ENCODE measurements at places on chromosomes 3 and 15. TPM values are rescaled to one million over a fixed set of nuclear protein-coding genes. Genes with fewer than 3 reads are reported as not detected.

MORC1 gene
- not detected for total RNA-seq

GRCh38 chr3:193945143-193945542 lies 190.8 kb upstream of the HES1 start:
- no peaks in the 10 kb centered on the region for H3K27me3 ChIP-seq
- H3K27ac ChIP-seq = no peak overlapping the region
- no peaks in the 10 kb centered on the region for H3K4me1 ChIP-seq
- H3K4me3 ChIP-seq = no peak overlapping the region
- DNase-seq = no peak

DNA sequence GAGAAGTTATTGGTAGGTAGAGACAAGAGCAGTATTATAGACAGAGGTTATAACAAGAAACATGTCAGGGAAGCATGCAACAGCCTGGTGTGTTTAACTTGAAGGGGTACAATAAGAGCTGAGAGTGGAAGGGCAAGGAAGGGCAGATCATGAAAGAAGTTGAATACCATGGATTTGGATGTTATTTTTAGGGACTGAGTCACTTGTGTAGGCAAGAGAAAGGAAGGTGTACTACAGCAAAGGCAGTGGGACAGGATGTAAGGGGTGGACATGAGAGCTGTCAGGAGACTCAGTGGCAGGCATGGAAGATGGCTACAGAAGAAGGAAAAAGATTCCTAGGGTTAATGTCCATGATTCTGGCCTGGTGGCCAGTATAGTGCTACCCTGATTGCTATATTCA lies 66.4 kb downstream of the TFG start:
- H3K4me1 ChIP-seq = no peaks in the 10 kb centered on the region
- no peaks in the 10 kb centered on the region for H3K27me3 ChIP-seq
- no peak overlapping the region for H3K27ac ChIP-seq
- no peak overlapping the region for H3K4me3 ChIP-seq
- H3K36me3 ChIP-seq = no peaks in the 10 kb centered on the region
- no peak for DNase-seq

FEZF2 gene
- total RNA-seq = not detected

DNA sequence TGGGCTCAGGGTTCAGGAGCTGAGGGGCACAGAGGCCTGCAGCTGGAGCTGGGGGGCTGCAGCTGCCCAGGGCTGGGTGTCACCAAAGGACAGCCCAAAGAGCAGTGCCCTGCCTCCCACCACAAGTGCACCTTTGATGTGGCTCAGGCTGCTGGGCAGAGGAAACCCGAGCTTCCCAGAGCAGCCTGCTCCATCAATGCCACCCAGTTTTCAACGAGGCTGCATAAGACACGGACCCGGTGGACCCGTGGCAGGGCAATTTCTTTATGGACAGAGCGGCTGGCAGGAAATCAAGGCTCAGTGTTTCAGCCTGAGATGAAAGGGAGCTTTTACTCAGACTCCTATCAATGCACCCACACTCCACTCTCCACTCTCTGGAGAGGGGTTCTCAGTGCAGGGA lies 18.7 kb downstream of the SEMA5B start:
- no peaks in the 10 kb centered on the region for H3K36me3 ChIP-seq
- no peaks in the 10 kb centered on the region for H3K27me3 ChIP-seq
- H3K4me1 ChIP-seq = no peaks in the 10 kb centered on the region
- H3K27ac ChIP-seq = no peak overlapping the region
- no peak overlapping the region for H3K4me3 ChIP-seq

SPINK8 gene
- not detected for total RNA-seq

DNA sequence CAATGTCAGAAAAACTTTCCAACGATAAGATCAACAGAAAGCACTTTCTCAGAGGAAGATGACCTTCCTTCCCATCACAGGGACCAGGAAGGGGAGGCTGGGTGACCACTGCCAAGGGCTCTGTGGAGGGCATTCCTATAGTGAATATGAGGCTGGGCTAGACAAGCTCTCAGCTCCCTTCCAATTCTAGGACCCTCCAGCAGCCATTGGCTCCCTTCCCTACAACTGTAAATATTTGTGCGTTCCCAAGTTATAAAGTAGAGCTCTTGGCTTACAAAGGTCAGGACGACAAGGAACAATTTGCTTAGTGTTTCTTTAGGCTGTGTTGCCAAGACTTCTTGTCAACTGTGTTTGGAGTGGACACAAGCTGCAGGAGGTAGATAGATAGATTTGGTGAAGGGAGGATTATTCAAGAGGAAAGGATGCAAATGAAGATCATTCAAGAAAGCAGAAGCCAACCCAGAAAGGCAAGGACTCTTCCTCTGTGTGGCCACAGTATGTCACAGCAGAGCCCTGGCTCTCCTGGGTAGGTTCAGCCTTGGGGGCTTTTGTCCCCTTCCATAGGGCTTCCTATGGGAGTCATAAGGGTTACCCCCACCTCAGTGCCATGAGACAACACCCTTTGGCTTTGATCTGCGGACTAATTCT lies 223.6 kb upstream of the TLE3 start:
- peaks cover 3% of the 10 kb centered on the region for H3K4me1 ChIP-seq
- H3K27ac ChIP-seq = no peak overlapping the region
- no peak overlapping the region for H3K4me3 ChIP-seq
- H3K27me3 ChIP-seq = no peaks in the 10 kb centered on the region
- DNase-seq = no peak
- H3K36me3 ChIP-seq = no peaks in the 10 kb centered on the region

GRCh38 chr3:188979669-188980310 lies 192.0 kb upstream of the TPRG1 start:
- DNase-seq = no peak
- no peak overlapping the region for H3K27ac ChIP-seq
- H3K27me3 ChIP-seq = no peaks in the 10 kb centered on the region
- H3K4me3 ChIP-seq = no peak overlapping the region

ZDHHC3 gene
- total RNA-seq = 32.3 TPM

GRCh38 chr3:187967993-187968392 lies 186.0 kb upstream of the LPP start:
- no peaks in the 10 kb centered on the region for H3K27me3 ChIP-seq
- H3K27ac ChIP-seq = no peak overlapping the region
- H3K4me3 ChIP-seq = no peak overlapping the region
- no peaks in the 10 kb centered on the region for H3K36me3 ChIP-seq
- no peak for DNase-seq

TBC1D23 gene
- total RNA-seq = 11.5 TPM

GRCh38 chr15:71273731-71274447 lies 158.6 kb downstream of the THSD4 start:
- no peak for DNase-seq
- H3K27ac ChIP-seq = no peak overlapping the region
- H3K36me3 ChIP-seq = no peaks in the 10 kb centered on the region
- H3K27me3 ChIP-seq = no peaks in the 10 kb centered on the region
- H3K4me1 ChIP-seq = peaks cover 8% of the 10 kb centered on the region

DNA sequence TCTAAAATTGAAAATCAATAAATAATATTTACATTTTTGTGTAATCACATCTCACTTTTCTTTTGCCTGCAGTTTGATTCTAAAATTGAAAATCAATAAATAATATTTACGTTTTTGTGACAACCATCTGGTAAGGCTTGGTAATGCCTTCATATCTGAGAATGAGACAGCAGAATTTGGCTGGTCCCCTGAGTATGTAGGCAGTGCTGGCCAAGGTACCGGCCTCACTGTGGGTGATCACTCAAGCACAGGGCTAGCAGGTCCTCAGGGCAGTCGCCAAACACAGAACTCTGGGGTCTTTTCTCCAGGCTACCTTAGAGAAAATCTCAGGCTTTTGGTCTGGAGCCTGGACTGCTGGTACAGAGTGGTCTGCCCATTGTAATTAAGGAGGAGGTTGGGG lies 26.2 kb downstream of the RTP3 start:
- H3K4me1 ChIP-seq = no peaks in the 10 kb centered on the region
- no peak overlapping the region for H3K4me3 ChIP-seq
- H3K36me3 ChIP-seq = no peaks in the 10 kb centered on the region
- H3K27me3 ChIP-seq = no peaks in the 10 kb centered on the region
- DNase-seq = no peak

TRPC1 gene
- total RNA-seq = 6.9 TPM

GRCh38 chr15:35874260-35874905 lies 328.4 kb upstream of the DPH6 start:
- no peak for DNase-seq
- no peak overlapping the region for H3K27ac ChIP-seq
- H3K4me1 ChIP-seq = no peaks in the 10 kb centered on the region
- no peaks in the 10 kb centered on the region for H3K36me3 ChIP-seq
- H3K4me3 ChIP-seq = no peak overlapping the region

DNA sequence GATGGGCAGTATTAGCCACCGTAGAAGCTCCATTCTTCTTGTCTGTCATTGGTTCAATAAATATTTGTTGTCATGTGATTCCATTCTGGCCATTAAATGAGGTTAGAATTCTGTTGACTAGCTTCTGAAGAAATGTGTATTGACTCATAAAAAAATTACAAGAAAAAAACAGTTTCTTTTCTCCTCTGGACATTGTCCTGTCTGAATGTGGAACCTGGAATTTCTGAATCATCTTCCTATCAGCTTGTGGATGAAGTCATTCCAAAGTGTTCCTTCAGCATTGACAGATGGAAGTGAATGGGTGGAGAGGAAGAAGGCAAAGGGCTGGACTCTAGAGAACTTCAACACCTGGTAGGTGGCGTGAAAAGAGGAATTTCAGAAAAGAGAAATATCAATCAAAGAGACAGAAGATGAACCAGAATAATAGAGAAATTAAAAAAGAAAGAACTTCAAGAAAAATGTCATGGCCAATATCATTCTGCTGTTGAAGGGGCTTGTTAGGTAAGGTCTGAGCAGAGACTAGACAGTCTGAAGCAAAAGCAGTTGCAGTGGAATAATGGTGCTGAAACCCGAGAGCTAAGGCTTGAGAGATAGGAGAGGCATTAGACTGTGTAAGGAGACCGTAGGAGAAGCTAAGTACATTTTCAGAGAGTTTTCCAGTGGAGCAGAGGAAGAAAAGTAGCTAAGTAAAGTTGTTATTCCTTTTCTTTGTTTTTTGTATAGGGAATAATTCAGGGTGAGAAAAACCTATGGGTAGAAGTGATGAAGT lies 806.6 kb downstream of the SQOR start:
- H3K27ac ChIP-seq = no peak overlapping the region
- H3K4me1 ChIP-seq = no peaks in the 10 kb centered on the region
- H3K4me3 ChIP-seq = no peak overlapping the region
- no peaks in the 10 kb centered on the region for H3K36me3 ChIP-seq
- H3K27me3 ChIP-seq = no peaks in the 10 kb centered on the region

COX5A gene
- total RNA-seq = 61.5 TPM

DNA sequence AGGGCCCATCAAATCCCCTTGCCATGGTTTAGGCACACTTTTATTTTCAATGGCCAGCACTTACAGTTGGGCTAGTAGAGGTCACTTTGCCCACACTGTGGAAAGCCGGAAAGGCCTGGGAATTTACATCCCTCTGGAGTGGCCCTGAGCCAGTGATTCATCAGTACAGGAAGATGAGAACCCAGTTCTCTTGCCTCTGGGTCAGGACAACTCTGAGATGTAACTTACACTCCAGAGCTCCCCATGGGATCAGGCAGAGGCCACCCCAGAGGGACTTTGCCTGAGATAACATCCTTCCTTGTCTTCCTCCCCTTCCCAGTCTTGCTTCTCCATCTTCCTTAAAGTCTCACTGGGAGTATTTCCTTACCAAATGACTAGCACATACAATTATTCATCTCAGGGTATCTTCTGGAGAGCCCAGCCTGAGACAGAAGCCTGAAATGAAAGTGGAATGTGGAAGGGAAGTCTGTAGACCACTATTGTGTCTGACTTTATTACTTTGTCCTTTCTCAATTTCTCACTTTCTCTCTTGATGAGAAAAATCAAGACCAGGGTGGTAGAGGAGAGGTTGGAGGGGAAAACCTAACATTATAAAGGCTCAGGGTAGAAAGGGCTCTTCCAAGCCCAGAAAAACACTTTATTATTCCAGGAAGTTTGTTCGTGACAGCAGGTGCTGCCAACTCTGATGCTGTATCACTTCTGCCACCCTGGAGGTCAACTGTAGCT lies 220.8 kb downstream of the ZNF621 start:
- no peaks in the 10 kb centered on the region for H3K36me3 ChIP-seq
- H3K4me1 ChIP-seq = no peaks in the 10 kb centered on the region
- H3K4me3 ChIP-seq = no peak overlapping the region
- no peak for DNase-seq

CCDC39 gene
- 0.26 TPM for total RNA-seq

GRCh38 chr3:50120364-50121071 lies 31.8 kb downstream of the RBM5 start:
- no peak overlapping the region for H3K27ac ChIP-seq
- H3K4me3 ChIP-seq = no peak overlapping the region
- no peak for DNase-seq
- no peaks in the 10 kb centered on the region for H3K27me3 ChIP-seq

H1-8 gene
- not detected for total RNA-seq

LRRIQ4 gene
- not detected for total RNA-seq

- no peak for DNase-seq
- no peaks in the 10 kb centered on the region for H3K27me3 ChIP-seq
Observed at GRCh38 chr15:81880314-81880713, 165.5 kb downstream of the MEX3B start.

GORASP1 gene
- total RNA-seq = 38.4 TPM

DNA sequence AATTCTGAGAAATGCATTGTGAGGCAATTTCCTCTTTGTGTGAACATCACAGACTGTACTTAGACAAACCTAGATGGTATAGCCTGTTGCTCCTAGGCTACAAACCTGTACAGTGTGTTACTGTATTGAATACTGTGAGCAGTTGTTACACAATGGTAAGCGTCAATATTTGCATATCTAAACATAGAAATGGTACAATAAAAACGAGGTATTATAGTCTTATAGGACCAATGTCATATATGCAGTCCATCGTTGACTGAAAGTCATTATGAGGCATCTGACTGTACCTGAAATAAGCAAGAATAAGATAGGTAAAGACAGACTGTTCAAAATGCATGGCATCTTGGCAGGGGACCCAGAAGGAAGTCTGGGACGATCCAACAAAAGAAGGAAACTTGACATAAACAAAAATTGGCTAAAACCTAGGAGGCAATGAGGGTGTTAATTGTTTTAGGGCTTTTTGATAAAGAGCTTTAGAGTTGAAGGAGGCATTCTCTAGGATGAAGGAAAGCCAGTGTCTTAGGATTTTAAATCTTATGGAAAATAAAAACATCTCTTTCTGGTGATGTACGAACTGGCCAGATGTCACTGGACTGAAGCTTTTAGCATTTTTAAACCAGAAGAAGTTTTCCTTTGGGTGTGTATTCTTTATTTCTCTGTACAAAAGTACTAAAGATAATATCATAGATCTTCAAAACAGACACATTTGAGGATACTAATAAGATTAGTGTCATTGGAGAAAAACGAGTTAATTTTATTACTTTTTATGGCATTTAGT lies 9.2 kb upstream of the SPRED1 start:
- no peak overlapping the region for H3K27ac ChIP-seq
- no peaks in the 10 kb centered on the region for H3K27me3 ChIP-seq
- no peak overlapping the region for H3K4me3 ChIP-seq
- no peak for DNase-seq

All from body of pancreas (tissue), 4 donors.